ENCODE measurements at places on chromosomes 3 and 15.

DNA sequence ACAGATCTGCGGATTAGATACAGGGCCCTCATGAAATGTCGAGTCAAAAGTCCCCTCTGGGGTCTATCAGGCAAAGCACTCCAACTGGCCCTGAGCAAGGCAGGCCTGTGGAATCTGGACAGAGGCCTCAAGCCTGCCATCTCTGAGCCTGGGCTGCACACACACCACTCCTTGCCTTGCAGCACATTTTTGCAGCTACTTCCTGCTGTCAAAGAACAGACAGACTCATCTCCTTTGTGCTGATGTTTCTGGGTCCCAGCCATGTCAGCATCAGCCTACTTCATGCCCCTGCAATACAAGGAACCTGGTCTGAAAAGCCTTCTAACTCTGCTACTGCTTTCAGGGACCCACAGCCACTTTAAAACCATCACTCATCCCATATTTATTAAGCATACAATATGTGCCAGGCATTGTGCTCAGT, 60.6 kb upstream of the IL12A start:
- DNase-seq = no peak

GRCh38 chr3:141229132-141229531, 2.5 kb upstream of the PXYLP1 start:
- DNase-seq = no peak

DNA sequence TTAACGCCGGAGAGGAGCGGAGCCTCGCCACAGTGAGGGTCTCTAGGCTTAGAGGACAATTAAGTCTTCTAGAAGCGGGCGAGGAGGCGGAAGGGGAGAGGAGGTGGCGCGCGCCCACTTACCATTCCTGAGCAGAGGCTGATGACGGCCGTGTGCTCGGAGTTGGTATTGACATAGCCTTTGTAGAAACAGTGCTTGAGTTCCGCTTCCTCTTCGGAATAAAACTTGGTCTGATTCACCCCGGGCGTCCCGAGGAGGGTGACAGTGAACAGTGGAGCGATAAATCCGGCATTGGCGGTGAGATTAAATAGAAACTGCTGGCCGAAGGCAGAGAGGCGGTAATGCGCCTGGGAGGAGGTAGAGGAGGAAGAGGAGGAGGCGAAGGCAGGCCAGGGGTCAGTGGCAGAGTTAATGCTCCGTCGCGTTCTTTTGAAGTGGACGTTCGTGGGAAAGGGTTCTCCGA, 1.3 kb downstream of the ADAMTS9 start:
- no peak for DNase-seq

DNA sequence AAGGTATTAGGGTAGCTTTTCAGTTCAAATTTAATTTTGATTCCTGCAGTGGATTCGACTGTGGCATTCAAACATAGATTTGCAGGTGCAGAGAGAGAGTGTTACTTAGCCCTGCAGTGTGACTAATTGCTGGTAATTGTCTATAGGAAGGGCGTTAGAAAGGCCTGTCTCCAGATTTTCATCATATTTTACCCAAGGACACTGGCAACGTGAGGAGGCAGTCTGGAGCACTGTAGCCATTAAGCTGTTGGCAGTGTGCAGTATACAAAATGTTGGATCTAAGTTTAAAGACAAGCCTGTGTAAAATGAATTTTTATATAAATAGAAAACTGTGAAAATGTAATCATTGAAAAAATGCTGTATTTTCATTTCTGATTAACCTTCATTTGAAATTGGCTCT, 342.9 kb downstream of the CNTN4 start:
- DNase-seq = no peak

GRCh38 chr15:70036585-70037291, 61.0 kb downstream of the TLE3 start:
- DNase-seq = no peak
